ENCODE measurements at places on chromosomes 2 and 18.

- DNase-seq, result no peak
Observed at GRCh38 chr2:26033270-26033817, 540 bp upstream of the RAB10 start.

DNA sequence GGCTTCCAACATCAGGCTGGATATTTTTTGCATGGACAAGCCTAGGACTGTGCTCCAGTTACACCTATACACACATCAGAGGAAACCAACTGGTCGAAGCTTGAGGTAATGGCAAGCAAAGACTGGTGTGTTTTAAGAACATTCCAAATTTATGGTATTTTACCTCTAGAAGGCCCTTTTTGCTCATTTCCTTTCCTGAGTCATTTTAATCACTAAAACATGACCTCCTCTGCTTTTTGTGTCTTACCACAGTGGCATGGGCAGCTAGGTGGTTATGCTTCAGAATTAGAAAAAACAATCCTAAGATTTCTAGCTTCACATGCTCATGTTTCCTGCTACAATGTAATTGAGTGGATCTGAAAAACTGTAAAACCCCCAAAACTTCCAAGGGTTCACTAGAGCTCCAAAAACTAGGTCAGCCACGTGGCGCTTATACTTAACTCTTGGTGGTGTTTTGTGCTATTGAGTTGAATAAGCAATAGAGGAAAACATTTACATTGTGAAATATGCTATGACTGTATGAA is 30.6 kb upstream of the CHRNA1 start:
- no peak for DNase-seq

DNA sequence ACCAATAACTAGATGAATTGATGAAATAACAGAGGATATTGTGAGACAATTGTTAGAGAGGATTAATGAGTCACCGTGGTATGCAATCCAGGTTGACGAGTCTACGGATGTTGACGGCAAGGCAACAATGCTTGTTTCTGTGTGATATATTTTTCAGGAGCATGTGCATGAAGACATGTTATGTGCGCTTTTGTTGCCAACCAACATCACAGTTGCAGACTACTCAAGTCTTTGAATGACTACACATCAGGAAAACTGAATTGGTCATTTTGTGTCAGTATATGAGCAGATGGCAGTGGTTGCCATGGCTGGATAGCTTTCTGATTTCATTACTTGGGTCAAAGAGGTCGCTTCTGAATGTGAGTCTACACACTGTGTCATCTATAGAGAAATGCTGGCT is 96.8 kb upstream of the CRACDL start:
- no peak for DNase-seq

- DNase-seq, result no peak
Observed at GRCh38 chr18:31424383-31424988, 23.1 kb upstream of the DSG3 start.

DNA sequence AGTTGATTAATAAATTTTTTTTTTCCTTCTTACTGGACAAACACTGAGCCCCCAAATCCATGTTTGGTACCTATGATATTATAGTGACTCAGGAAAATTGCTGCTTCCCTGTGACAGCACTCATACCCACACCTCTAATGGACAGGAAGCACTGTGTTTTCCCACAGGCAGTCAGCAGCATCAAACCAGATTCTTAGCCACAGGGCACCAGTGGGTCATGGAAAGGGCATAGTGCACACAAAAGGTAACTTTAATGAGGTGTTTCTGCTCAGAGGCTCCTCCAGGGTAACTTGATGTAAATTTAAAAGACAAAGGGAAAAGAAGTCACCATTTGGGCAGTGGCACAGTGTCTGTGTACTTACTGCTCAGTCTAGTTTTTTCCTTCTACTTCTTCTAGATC is 34.1 kb downstream of the SERPINB11 start:
- no peak for DNase-seq

DNA sequence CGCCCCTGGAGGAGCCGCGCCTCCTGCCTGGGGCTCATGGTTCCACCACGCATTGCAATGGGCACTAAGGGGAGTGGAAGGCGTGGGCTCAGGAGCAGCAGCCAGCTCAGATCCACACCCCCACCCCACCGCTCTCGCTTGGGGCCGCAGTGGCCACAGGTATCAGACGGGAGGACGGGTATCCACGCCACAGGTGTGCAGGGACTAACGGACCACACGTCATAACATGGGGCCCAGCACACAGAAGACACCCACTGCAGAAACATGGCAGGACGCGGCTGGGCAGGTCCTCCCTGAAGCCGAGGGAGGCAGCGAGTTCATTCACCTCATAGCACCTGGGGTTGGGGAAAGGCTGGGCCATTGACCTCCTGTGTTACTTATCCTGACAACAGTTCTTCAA is 13.0 kb downstream of the HDAC4 start:
- DNase-seq, result no peak

DNA sequence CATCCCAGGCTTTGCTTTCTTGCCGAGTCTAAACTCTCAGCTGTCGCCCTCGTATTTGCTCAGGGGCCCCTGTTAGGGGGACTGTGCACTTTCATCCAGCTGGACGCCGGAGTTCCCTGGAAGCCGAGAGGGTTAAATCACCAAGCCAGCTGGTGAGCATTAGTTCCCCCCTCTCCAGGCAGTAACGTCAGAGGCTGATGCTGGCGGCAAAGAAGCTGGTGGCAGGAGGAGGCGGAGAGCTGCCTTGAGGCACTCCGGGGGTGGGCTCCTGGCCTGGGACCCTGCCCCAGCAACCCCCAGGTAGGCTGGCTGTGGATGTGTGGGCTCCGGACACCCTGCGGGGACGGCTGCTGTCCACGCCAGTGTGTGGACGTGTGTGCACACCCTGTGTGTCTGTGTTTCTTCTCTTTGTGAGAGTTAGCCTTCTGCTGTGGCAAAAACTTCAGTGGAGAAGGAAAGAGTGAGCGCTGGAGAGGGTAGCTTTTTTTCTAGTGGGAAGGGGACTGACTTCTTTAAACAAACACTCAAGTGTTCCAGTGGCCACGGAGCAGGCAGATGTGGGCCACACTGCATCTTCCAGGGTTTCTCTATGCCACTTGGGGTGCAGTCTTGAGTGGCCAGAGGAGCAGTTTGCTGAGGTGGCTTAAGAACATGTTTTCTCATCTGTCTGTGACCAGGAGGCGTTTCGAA is 84.7 kb downstream of the GLI2 start:
- no peak for DNase-seq

GRCh38 chr18:45167631-45168280 is 447.5 kb upstream of the SLC14A2 start:
- no peak for DNase-seq

DNA sequence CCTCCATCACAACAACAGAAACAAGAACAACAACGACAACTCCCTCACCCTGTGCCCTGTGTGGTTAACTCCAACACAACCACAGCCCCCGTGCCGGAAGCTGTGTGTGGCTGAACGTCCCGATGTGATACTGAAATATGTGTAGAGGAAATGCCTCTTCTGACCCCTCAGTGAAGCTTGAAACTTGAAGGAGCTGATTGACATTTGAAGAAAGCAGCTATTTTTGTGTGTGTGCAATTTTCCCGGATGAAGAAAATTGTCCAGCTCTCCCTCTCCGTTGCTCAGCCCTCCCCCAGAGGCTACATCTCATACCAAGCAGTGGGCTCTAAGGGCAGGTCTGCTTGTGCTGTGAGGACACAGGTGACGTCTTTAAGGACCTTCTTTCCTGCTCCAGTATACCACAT is 173.8 kb downstream of the ICOS start:
- peak; percentile 61 for DNase-seq

GRCh38 chr2:98518101-98518500 is 73.4 kb downstream of the INPP4A start:
- peak; percentile 67 for DNase-seq

GRCh38 chr2:203534621-203535077 is 452 bp downstream of the RAPH1 start:
- DNase-seq, result peak; percentile 8

GRCh38 chr18:39952816-39953215 is 2002.2 kb upstream of the PIK3C3 start:
- no peak for DNase-seq

- no peak for DNase-seq
Observed at GRCh38 chr2:236777408-236777807, 207.8 kb downstream of the ACKR3 start.

- DNase-seq, result no peak
Observed at GRCh38 chr18:55237660-55238059, 278.4 kb upstream of the CCDC68 start.

- DNase-seq, result no peak
Observed at GRCh38 chr18:39350945-39351344, 1785.3 kb upstream of the CELF4 start.

DNA sequence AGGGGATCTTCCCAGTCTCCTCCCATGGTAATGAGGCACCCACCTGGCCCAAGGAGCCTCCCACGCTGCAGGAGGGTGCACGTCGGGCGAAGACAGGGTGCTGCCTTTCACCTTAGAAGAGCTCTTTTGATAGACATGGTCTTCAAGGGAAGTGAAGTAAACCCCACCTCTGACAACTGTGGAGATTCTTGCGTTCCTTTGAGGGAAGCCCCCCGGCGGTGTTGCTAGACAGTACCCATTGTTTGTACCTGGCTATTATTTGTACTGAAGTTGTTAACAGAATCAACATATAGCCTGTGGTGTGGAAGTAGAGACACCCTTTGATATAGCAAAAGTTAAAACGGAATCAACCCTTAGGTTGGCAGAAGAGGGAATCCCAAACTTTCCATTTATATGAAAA is 648.0 kb downstream of the GALR1 start:
- no peak for DNase-seq

- DNase-seq, result no peak
Observed at GRCh38 chr2:130337735-130338325, 4.9 kb upstream of the IMP4 start.

DNA sequence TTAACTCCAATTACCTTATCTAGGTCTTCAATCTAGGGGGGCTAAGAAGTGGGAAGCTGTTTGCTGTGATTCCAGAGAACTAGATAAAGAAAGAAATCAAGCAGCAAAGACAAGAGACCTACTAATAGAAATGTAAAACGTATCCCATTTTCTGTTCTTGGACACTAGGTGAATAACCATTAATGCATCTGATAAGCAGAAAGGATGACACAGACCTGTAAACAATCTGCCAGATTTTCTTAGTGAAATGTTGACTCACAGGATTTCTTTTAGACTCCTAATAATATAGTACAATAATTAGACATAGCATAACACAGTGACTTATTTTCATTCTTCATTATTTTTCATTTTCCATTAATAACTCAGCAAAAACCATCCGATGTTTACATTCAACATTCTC is 1.3 kb downstream of the WDR35 start:
- DNase-seq, result no peak

DNA sequence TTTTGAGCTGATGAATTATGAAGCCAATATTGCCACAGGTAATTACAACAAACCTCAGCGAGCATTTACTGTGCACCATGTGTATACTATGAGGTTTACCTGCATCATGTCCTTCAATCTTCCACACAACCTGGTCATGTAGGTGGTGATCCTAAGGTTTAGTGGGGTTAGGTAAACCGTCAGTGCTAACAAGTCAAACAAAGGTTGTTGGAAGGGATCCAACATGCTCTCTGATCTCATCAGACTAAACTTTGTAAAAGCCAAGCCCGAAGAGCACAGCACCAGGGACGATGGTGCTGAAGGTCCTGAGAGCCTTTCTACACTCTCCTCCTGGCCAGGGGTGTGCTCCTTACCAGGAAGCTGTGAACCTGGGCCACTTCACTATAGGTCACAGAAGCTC is 29.4 kb downstream of the SH3YL1 start:
- no peak for DNase-seq

- DNase-seq, result no peak
Observed at GRCh38 chr2:28002181-28002580, 111.7 kb downstream of the BABAM2 start.

DNA sequence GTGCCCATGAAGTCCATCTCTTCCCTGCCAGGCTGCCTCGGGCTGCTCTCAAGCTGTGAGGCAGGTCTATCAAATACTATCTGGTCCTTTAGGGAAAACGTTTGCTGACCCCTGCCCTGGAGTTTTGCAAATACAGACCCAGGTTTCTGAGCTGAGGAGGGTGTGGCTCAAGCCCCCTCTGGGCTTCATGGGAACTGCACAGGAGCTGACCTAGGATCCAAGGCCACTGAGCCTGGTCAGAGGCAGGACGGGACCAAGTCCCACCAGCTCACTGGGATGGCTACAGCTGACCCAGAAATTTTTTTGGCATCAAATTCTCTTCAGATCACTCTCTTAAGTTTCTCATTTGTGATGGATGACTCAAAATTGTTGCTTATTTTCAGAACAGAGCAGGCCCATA is 14.1 kb downstream of the ZNF516 start:
- DNase-seq, result no peak

GRCh38 chr2:16228951-16229350 is 288.6 kb downstream of the MYCN start:
- DNase-seq, result no peak

DNA sequence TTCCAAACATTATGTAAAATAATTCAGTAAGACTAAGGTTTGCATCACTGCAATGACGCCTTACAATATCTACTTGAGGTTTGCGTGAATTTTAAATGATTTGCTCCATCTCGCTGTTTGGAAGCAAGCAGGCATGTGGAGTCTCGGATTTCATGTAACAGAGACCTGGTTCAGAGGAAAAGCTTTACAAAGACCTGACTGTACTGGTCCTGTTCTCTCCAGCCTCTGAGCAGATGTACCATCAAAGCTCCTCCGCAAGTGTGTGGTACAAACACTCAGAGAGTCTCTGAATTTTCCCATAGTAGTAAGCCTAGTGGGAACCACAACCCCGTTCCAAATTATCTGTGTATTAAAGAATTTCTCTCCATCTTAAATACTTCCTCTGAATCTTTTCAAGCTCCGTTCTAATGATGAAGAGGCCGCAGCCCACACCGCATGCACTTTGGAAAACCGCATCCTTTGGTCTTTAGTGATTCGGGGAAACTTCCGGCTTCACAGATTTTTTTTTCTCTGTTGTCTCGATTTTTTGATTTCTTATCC is 728.1 kb upstream of the SOX11 start:
- DNase-seq, result no peak

- DNase-seq, result no peak
Observed at GRCh38 chr2:52356556-52356955, 1324.6 kb upstream of the NRXN1 start.

DNA sequence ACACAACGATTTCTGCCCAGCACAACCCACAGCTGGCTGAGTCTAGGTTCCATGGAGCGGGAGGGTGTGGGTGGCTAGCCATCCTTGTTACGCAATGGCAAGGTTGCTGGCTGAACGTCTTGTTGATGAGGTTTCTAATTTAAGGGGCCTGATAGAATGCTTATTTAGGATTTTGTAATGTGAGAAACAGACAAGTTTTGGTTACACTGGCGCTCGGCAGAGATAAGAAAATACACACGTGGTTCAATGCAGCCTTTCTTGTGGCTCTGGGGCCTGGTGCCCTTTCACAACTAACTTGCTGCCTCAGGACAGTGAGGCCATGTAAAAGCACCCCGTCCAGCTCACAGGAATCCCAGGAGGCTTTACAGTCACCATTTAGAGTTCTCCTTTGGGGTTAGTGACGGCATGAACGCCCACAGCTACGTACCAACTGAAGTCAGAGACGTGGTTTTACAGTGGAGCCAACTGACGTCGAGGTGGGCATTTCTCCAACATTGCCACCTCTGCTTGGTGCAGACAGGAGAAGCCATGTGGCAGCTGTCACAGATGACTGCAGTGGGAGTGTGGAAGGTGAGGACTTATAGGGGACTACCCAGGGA is 29.7 kb upstream of the PIEZO2 start:
- DNase-seq, result no peak

Data from CD4-positive, alpha-beta T cell treated with Interleukin-1 beta for 1 hour (primary cell).